A172 (cell line): ENCODE measurements at places on chromosomes 5 and 9. TPM values are rescaled to one million over a fixed set of nuclear protein-coding genes. Genes with fewer than 3 reads are reported as not detected.

DNA sequence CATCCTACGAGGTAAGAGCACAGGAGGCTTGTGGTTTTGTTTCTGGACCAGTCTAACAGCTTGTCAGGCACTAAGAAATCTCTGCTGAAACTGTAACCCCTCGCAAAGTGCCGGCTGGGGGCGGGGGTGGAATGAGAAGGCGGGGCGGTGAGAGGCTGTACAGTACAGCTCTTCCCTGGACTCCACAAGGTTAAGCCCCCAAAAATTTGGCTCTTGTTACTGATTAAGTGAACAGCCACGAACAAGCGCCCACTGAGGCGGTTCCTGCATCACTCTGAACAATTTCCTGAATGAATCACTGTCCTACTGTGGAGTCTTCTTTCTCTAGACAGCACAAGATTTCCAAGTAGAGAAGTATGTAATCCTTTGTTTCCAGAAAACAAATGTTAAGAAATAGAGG, 6.8 kb downstream of the FBP2 start:
- peak; percentile 10 for DNase-seq

DNA sequence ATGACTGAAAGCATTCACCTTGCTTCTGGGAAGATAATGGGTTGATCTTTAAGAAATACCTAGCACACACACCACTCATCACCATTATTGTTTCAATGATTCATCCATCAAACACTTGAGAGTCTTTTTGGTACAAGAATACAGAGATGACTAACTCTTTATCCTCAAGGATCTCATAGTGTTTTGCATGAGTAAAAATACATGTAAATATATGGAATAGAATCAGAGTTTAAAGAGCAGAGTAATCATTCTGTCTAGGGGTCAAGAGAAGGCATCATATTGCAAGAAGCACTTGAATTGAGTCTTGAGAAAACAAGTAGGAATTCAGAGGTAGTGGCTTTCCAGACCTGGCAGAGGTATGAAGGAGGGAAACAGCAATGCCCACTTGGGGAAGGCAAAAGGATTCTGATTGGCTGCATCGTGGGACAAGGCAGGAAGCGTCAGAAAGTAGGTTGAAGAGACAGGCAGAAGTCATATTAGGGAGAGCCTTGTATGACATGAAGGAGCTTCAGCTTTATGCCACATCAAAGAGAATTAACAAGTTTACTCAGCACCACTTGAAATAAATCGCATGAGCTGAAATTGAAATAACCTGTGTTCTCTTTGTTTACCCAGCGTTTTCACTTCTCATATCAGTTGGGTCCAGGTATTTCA, 542.5 kb downstream of the TLE1 start:
- peak; percentile 51 for DNase-seq

TEX48 gene
- not detected in 2 replicates for total RNA-seq

DNA sequence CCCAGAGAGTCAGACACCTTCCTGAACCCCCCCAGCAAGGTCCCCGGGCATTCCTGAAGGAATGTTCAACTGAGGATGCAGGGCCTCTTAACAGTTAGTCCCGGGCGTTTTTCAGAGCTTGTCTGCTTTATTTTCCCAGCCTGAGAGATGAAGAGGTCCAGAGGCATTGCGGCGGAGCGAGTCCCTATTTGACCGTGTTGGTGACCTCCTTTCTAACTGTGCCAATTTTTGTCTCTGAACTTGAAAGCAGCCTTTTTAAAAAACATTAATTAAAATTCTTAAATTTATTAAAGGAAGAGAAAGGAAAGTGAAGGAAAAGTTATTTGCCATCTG, 433 bp upstream of the PTAR1 start:
- no peak for DNase-seq

PLEKHG4B gene
- 0.29 and 0.74 TPM in 2 replicates for total RNA-seq

DNA sequence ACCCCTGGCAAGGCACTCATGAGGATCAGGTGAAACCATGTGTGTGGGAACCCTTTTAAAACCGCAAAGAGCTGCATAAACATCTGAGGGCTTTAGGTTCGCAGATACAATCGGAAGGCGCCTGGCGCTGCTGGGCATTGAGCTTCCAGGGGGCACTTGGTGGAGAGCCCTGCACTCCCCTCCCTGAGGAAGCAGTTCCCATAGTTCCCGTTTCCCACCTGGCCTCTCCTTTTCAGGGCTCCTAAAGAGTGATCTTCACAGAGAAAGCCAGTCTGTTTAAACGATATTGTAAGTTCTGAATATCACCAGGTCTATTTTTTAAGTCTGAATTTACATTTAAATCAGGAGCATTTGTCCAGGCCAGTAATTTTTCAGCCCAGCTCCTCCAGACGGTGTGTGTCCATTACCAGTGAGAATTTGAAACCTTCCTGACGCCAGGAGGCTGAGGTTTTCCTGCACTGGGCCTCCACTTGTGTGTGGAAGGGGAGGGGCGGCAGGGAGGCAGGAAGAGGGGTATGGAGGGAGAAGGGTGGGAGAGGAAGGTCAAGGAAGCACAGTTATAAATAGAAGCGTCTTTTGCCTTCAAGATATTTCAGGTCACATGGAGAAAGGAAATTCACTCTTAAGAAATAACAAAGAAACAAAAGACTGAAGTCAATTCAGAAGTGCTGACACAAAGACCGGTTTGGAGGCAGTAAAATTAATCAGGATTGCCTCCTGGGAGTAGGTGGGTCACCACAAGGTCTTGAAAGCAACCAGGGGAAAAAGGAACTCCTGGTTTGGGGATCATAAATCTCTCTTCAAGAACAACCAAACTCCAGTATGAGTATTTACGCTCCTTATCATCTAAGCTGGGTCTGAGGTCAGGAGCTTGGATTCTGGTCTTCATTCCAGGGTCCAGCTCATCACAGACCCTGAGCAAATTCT, 14.3 kb upstream of the MGAT1 start:
- peak; percentile 35 for DNase-seq

- DNase-seq: peak; percentile 54
These were observed 58.1 kb downstream of the RFX3 start for GRCh38 chr9:3467593-3468219.

DNA sequence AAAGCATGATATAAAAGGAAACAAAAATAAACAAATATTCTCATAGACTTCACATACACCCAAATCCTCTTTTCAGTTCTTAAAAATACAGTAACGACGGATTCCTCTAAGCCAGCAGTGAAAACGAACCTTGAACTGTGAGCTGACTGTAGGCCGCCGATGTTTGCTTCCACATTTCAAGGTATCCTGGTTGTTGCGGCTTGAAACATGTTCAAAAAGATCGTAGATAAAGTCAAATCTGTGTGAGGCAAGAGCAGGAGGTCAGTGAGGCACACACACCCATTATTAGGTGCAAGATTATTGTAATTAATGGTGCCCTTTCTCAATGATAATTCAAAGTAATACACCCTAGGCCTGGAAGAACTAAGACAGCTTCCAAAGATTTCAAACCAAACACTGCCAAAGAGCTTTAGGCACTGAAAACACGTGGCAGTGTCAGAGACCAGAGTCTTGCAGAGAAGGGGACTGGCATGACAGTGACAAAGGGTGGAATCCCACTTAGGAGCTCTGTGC, 141.2 kb upstream of the RETREG1 start:
- DNase-seq: no peak

DNA sequence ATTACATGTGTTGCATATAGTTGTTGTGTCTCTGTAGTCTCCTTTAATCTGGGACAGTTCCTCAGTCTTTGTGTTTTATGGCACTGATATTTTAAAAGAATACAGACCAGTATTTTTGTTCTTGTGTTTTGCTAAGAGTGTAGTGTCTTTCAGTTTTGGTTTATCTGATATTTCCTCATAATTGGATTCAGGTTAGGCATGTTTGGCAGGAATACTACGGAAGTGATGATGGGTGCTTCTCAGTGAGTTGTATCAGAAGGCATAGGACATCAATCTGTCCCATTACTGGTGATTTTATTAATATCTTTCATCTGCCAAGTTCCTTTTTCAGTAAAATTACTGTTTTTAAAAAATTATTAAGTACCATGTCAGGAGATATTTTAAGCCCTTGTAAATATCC, 212.9 kb downstream of the ARHGEF28 start:
- no peak for DNase-seq

DNA sequence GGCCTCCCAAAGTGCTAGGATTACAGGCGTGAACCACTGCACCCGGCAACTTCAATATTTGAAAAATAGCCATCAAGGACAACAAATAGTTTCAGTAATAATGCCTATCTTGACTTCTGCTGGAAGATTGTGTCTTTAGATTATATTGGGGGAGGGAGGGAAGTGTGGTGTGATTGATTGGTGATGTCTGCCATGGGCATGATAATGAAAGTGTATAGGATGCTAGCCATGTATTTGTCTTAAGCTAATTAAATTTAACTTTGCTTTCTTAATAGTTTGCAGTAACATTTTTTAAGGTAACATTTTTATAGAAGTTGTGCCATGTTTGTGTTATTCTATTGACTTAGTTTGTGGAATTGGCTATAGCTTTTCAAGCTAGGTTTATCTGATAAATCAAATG, 4.6 kb downstream of the JMY start:
- no peak for DNase-seq
